ENCODE measurements at places on chromosomes 16 and 17.

GRCh38 chr17:68377771-68378267 is 79.5 kb downstream of the WIPI1 start:
- no peak for DNase-seq

- DNase-seq: no peak
These were observed 27.5 kb downstream of the NLRC5 start for GRCh38 chr16:57016831-57017230.

- no peak for DNase-seq
These were observed 46.2 kb downstream of the CYB561 start for GRCh38 chr17:63399856-63400255.

DNA sequence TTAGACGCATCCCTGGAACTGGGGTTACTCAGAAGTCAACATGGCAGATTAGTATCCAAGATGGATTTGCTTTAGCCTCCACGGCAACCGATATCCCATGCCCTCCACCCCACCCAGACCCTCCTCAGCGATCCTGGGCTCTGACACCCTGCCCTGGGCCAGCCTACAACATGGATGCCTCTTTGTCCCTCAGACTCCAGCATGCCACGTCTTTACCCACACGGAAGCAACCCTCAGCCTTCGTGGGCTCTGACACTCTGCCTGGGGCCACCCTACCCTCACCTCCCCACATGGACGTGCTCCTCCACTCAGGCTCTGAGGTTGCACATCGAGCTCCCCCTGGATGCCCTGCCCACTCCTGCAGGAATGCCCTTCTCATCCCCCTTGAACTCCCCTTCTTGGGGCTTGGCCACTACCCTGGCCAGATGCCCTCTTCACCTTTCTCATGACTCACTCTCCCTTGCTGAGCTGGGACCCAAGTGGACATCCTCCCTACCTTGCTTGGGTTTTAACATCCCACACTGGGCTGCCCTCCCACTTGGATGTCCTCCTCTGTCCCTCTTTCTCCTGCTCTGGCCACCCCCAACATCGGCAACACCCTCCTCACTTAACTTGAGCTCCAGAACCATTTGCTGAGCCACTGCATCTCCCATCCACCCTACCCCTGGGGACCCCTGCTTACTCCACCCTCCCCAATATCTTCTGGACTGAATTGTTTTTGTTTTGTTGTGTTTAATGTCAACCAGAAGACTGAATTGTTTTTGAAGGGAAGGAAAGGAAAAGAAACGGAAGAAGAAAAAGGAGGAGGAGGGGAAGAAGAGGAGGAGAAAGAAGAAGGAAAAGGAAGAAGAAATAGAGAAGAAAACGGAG is 18.3 kb upstream of the TMEM92 start:
- peak; percentile 6 for DNase-seq

- DNase-seq: no peak
These were observed 50.8 kb upstream of the CDR2 start for GRCh38 chr16:22425036-22425801.

DNA sequence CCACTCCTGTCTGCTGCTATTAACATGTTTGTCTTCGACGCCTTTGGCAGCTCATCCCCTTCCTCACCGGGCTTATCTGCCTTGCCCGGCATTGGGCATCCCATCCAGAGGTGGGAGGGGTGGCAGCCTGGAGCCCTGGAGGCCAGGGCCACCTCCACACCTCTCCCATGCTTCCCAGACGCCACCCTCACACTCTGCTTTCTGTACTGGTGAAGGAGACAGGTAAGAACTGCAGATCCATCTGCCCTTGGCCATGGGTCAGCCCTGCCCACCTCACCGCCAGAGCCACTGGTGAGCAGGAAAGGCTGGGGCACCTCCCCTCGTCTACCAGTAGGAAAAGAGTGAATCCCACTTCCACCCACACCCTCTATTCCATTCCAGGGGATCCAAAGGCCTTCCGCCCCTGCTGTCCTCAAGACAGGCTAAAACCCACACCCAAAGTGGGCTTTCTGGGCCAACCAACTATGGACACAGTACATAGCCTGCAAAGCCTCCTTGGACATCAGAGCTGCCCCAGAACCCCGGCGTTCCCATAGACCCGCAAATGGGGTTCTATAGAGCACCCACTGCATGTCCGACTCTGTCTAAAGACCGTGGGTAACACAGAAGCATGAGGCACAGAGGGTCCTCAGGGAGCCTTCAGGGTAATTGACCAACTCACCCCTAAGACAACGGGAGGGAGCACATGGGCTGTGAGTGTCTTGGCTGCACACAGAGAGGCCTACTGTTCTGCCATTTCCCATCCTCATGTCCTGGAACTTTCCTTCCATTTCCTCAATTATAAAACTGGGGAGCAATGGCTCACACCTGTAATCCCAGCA is 23.4 kb upstream of the RBFOX3 start:
- DNase-seq: no peak

- DNase-seq: no peak
These were observed 55.8 kb downstream of the NEUROD2 start for GRCh38 chr17:39551879-39552278.

DNA sequence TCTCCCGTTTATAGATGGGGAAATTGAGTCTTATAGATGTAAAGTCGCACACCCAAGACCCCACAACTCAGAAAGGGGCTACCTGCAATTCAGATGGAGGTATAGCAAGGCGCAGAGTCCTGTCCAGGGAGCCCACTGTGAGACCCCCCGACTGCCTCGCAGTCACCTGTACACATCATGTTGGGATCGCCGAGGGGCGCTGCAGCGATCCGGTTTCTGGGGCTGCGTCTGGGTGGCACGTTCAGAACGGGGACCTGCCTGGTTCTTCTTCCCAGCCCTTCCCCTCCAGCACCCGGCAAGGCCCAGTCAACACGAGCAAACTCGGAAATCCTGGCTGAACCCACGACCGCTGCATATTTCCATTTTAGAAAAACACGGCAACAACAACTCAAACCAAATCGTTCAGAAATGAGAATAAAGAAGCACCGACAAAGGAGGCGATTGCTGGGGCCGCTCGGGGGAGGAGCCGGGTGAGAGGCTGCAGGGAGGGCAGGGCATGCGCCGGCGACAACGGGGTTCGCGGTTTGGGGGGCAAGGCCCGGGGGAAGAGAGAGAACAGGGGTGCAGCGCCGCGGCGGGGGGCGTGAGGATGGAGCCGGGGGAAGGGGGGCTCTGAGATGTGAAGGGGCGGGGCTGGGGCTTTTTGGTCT is 643 bp downstream of the HSDL1 start:
- DNase-seq: peak; percentile 46

- DNase-seq: no peak
These were observed 70.3 kb downstream of the N4BP1 start for GRCh38 chr16:48539485-48540221.

GRCh38 chr16:65176603-65177002 is 54.7 kb upstream of the CDH11 start:
- no peak for DNase-seq

- peak; percentile 36 for DNase-seq
These were observed 98.6 kb downstream of the USP22 start for GRCh38 chr17:20944014-20944865.

- DNase-seq: no peak
These were observed 316.9 kb downstream of the WWOX start for GRCh38 chr16:78416400-78416799.

- no peak for DNase-seq
These were observed 105.9 kb upstream of the ANKFN1 start for GRCh38 chr17:56047331-56047730.

DNA sequence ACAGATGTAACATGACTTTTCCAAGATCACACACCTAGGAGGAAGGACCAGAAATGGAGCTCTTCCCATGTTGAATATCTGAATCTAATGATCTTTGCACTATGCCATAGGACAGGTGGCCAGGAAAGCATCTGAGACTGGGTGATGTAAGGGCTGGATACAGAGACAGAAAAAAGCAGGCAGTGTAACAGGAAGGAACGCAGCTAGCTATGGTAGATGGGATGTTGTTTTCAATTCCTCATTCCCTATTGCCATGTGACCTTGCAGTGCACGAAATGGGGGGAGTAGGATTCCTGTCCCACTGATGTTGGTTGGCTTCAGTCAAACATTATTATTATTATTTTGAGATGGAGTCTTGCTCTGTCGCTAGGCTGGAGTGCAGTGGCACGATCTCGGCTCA is 3.7 kb upstream of the NPIPB15 start:
- peak; percentile 11 for DNase-seq

GRCh38 chr16:19968891-19969683 is 84.4 kb upstream of the GPRC5B start:
- no peak for DNase-seq

DNA sequence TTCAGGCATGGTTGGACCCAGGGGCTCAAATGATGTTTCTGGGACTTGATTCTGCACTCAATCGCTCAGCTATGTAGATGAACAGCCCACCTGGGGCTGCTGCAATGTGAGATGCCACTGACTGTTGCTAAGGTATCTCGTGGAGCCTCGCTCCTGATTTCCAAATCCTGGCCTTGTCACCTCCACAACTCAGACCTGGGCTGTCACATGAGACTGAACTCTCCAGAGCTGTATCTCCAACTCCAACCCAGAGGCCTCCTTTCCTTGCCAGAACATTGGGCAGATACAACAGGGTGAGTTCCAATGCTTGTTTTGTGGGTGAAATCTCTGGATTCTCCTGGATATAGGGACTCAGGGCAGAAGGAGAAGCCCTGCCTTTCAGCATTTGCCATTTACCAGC is 79.5 kb downstream of the GNAO1 start:
- DNase-seq: no peak

DNA sequence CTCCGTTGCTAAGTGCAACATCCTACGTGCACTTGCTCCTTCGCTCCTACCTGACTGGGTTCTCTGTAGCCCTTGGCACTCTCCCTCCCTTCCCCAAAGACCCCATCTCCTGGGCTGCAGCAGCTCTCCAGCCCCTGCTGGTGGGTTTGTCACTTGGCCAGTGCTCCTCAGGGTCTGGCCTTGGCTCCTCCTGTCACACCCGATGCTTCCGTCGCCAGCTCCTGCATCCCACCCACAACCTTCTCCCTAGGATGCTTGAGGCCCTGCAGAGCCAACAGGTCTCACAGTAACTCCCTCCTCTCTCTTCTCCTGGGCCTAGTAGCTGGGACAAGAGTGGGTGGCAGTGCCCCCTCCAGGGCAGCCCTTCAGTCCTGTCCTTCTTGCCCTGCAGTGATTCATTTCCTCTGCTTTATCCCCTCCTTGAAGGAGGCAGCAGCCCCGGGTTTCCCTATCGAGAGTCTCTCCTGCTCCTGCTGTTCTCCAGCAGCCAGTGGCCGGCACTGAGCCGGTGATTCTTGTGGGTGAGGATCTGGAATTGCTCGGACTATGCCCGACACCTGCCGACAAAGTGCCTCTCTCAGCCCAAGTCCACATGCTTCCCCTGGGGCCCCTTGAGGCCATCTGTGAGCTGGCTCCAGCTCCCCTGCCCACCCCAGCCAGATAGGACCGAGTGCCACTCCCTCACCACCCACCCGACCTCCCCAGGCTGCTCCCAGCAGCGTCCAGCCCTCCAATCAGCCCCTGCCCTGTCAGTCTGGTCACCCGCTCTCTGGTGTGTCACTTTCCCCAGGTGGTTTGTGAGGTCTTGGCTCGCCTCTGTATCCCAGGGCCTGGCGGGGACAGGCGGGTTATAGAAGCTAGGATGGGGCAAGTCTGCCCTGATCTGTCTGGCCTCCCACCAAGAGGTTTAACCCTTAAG is 3.8 kb downstream of the LITAFD start:
- DNase-seq: no peak

- no peak for DNase-seq
These were observed 446.5 kb downstream of the MAF start for GRCh38 chr16:79154086-79154485.

- DNase-seq: no peak
These were observed 2.3 kb downstream of the LRRC3C start for GRCh38 chr17:39929646-39930407.

DNA sequence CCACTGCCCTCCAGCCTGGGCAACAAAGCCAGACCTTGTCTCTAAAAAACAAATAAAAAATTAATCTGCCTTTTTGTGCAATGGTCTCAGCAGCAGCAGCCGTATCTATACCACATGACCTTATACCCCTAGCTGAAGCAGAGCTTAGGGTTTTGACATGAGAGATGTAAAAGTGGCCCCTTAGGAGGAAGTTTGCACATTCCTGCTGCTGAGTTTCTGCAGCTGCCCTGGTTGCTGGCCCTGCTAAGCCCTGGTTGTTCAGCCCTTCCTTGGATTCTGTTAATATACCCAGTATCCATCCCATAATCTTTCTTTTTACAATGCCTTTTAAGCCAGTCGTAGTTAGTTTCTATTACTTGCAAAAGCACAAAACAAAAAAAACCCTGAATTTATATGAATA is 33.0 kb upstream of the PRKCB start:
- no peak for DNase-seq

GRCh38 chr17:80443916-80444643 is 29.1 kb downstream of the ENDOV start:
- no peak for DNase-seq

DNA sequence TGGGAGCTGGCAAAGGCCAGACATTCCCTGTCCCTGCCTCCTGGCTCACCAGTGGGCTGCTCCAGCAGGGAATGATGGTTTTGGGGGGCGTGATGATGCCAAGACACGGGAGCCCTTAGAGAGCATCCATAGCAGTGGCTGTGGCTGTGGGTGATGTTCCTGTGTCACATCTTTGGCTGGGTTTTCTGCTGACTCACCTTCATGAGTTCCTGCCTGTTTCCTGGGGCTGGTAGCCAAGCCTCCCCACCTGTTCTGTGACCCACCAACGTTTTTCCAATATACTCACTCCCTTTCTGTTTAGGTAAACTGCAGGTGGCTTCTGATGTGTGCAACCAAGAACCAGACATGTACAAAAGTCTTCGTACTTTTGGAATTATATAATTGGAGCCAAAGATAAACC is 16.5 kb upstream of the NF1 start:
- DNase-seq: no peak

DNA sequence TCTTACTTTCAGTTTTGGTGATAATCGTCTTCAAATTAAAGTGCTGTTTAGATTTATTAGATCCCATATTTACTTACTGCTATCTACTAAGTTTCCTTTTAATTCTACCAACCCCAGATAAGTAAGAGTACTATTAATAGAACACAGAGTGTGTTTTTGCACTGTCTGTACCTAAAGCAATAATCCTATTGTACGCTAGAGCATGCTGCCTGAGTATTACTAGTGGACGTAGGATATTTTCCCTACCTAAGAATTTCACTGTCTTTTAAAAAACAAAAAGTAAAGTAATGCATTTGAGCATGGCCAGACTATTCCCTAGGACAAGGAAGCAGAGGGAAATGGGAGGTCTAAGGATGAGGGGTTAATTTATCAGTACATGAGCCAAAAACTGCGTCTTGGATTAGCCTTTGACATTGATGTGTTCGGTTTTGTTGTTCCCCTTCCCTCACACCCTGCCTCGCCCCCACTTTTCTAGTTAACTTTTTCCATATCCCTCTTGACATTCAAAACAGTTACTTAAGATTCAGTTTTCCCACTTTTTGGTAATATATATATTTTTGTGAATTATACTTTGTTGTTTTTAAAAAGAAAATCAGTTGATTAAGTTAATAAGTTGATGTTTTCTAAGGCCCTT is 56.8 kb downstream of the HLF start:
- no peak for DNase-seq

- DNase-seq: no peak
These were observed 61.2 kb upstream of the ENDOV start for GRCh38 chr17:80353718-80354275.

- DNase-seq: no peak
These were observed 51.5 kb upstream of the AQP8 start for GRCh38 chr16:25165284-25165683.
